ENCODE measurements at places on chromosomes 4 and X. TPM values are rescaled to one million over a fixed set of nuclear protein-coding genes. Genes with fewer than 3 reads are reported as not detected.
A peak's percentile ranks its signal among the peaks of the same experiment; 100 is the strongest.

- DNase-seq: no peak
Observed at GRCh38 chrX:10326578-10326977, 169.8 kb downstream of the CLCN4 start.

- no peak for DNase-seq
Observed at GRCh38 chrX:40975951-40976350, 109.3 kb upstream of the USP9X start.

- no peak for DNase-seq
Observed at GRCh38 chrX:100405424-100405823, 4.6 kb downstream of the PCDH19 start.

DNA sequence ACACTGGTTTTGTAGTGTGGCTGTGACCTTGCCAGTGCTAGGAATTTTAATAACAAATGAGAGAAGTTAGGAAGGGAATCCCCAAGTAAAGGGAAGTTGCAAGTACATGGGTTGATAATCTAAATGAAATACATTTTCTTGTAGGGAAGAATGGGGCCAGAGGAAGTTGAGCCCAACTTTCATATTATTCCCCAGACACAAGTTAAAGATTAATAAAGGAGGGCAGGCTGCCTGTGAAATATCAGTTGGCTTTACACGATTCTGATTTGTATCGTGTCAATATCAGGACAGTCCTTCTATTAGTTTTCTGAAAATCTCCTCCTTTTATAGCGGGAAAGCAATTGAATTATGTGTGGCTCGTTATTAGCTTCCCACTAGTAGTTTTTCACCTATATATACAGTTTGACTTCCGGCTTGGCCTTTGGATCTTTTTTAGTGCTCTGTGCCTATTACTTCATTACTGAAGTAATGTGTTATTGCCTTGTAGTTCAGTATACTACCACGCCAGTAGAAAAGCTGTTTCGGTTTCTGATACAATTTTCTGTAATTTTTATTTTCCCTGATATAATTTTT lies 1.7 kb downstream of the PDLIM5 start:
- no peak for DNase-seq

DNA sequence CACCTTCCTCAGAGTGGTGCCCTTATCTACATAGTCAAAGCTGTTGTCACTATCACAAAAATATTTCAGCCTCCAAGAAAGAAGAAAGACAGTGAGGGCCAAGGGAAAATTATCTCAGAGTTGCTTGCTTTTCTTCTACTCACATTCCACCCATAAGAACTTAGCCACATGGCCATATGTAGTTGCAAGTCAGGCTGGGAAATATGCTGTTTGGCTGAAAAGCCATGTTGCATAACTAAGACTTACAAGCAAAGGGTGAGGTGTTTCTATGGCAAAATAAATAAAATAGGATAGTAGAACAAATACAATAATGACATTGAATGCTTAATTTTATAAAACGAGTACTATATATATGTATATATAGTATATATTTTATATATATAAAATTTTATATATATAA lies 365.9 kb upstream of the PABPC4L start:
- DNase-seq: no peak

DNA sequence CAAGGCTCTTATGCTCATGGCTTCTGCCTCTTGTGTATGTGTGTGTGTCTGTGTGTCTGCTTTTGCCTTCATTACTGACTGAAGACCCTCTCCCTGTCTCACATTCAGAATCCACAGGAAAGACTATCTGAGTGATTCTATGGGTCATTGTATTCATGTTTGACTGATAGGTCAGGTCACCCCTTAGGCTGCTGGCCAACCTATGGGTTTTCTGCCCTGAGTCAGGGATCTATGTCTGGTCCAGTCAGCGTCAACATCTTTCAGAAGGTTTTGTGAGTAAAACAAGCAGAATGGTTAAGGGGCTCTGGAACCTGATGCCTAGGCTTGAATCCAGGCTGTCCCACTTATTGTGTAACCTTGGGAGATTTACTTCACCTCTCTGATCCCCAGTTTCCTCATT lies 30.5 kb downstream of the NHSL2 start:
- DNase-seq: no peak

DNA sequence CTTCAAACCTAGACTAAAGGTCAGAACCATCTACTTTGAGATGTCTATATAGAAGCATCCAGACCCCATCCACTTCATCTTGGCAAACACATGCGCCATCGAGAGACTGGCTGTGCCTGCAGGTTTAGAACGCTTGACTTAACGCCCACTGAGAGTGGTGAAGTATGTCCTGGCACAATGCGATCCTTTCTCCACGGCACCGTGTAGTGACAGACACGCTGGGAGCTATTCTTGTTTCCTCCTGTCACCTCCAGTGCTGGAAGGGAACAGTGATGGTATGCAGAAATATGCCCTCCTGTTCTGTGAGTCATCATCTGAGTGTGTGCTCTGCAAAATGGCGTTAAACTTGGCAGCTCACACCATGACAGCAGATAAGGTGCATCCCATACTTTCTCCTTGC lies 330.2 kb downstream of the NLGN4X start:
- no peak for DNase-seq

GRCh38 chr4:139171876-139172691 lies 4.9 kb downstream of the ELF2 start:
- DNase-seq: peak; percentile 37

PPP4R3C gene
- not detected for total RNA-seq

DNA sequence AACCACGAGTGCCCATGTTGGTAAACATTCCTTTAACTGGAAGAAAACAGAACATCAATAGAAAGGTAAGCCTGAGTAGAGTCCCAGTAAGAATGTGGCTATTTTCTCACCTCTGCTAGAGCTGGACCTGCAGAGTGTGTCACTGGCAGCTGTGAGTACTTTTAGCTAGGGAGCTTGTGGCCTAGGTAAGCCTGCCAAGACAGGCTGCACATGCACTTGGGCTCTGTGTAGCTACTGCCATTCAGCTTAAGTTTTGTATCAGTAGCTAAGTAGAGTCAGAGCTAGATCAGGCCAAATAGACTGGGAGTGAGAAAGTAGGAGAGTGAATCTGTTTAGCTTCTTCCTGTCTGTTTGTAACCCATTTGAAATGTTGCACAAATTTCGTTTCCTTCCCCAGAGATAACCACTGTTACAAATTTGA lies 35.3 kb downstream of the RBPJ start:
- no peak for DNase-seq

GRCh38 chr4:2290974-2291704 lies 29.2 kb upstream of the MXD4 start:
- DNase-seq: peak; percentile 68

RNF128 gene
- not detected for total RNA-seq

GRCh38 chrX:23201706-23202105 lies 132.9 kb upstream of the PTCHD1 start:
- DNase-seq: no peak

DNA sequence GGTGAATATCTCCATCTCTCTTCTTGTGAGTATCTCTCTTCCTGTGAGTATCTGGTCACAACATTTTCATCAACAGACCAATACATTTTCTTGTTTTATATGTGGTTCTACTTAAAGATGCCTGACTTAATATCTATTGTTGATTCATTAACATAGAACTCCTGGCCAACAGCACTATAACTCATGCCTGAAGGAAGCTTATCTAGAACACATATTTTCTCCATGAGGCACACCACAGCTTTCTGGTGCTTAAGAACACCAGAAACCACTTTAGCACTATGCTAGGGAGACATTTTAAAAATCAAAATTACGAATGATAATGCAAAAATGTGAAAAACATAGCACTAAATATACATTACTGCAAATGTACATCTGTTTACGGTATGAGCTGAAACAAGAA lies 190.4 kb downstream of the GABRB1 start:
- no peak for DNase-seq

DNA sequence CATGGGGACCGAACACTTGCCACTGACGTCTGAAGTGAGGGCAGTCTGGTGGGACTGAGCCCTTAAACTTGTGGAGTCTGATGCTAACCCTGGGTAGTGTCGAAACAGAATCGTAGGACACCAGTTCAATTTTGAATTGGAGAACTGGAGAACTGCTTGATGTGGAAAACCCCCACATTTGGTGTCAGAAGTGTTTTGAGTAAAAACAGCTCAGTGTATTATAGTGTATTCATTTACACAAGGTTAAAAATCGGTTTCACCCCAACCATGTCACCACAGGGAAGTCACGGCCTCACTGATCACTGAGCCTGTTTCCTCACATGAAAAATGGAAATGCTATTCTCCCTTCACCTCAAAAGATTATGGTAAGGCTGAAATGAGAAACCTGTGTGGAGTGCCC lies 21.9 kb downstream of the PIN4 start:
- no peak for DNase-seq

- no peak for DNase-seq
Observed at GRCh38 chrX:148722966-148723365, 222.5 kb downstream of the AFF2 start.

- peak; percentile 39 for DNase-seq
Observed at GRCh38 chrX:44873415-44874276, 658 bp downstream of the KDM6A start.
